ENCODE measurements at places on chromosomes 6 and 20.

GRCh38 chr20:49570828-49571552 lies 3.1 kb upstream of the PTGIS start:
- DNase-seq: no peak

DNA sequence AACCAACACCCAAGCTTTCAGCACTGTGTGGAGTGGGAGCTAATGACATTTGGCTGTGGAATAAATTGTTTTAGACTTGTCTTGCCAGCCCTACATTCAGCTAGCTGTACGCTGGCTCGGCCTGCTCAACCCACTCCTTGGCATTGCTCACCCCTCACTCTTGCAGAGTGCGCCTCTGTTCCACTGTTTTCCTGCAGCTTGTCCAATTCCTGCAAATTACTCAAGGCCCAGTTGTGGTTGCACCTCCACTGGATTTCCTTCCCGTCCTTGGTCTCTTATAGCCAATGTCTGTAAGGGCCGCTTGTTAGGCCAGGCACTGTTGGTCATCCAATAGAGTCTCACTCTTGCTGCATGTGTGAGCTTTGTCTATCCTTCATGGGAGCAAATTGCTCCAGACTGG lies 289.2 kb upstream of the RNF24 start:
- no peak for DNase-seq

- no peak for DNase-seq
These were observed 610.4 kb upstream of the IMPG1 start for GRCh38 chr6:76682842-76683241.

GRCh38 chr6:43455531-43456428 lies at the start of gene DLK2:
DLK2 (minus strand) TSS chr6:43455548; CDS start chr6:43454825, 723 bp downstream.
- DNase-seq: peak; percentile 39

GRCh38 chr6:118985123-118985830 lies 50.3 kb upstream of the MCM9 start:
- DNase-seq: no peak

GRCh38 chr20:15370370-15370769 lies 1033.0 kb upstream of the FLRT3 start:
- no peak for DNase-seq

- DNase-seq: no peak
These were observed 132.3 kb upstream of the SULF2 start for GRCh38 chr20:47917549-47918070.

DNA sequence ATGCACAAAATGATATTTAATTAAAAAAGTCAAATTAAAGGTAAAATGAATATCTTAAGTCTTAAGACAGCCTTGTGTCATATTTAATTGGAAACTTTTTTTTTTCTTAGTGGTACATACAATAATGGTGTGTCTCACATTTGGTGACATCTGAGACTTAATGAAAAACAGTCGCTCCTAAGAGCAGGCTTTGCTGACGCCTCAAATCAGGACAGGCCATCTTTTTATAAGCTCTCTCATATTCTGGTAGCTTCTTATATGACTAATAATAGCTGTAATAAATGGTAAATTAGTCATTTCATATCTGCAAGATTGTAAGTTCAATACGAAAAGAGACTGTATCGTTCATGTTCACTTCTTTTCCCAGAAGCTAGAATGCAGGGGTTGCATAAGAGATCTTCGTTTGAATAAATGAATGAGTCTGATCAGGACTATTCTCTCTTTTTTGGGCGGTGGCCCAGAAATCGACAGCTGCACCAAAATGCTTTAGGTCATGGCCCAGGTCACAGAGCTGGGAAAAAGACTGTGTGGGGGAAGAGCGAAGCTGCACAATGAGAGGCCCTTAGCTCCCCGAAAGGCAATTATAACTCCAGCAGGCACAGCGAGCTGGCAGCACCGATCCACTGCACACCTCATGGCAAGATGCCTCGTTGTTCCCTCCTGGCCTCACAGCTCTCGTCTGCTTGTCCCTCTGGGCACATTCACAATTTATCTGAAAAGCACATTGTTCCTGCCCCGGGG lies 69.4 kb downstream of the NRN1 start:
- DNase-seq: no peak

DNA sequence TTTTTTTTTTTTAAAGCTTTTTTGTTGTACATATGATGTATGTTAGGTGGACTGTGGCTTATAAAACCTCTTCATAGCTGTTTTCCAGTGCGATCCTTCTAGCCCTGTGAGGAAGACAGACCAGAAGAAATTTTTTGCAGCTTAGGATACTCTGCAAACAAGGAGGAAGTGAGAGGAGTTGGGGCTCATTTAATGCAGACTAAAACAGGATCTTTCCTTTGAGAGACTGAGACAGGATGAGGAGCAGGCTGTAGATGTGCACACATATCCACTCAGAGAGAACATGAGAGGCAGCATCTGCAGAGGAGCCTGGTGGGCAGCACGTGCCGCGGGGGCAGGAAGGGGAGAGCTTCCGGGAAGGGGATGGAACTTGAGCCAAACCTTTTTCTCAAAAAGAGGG lies 45.7 kb downstream of the PPARD start:
- no peak for DNase-seq

DNA sequence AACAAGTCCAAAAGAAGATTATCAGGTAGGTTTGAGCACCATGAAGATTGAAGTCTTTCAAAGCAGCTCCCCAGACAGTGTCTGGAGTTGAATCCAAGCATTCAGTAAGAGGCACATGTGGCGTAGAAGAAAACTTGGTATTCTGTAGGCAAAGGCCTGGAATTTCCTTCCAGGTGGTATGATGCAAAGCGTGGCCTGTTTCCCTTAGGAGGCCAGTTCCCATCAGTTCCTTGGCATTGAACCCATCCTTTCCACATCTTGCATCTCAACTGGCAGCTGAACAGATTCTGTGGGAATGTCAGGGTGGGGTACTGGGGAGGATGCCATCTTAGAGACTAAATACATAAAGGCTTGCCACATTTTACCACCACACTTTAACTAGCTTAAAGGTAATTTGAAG lies 516.0 kb downstream of the BTBD3 start:
- no peak for DNase-seq

GRCh38 chr6:135424385-135424784 lies 73.2 kb downstream of the AHI1 start:
- no peak for DNase-seq

DNA sequence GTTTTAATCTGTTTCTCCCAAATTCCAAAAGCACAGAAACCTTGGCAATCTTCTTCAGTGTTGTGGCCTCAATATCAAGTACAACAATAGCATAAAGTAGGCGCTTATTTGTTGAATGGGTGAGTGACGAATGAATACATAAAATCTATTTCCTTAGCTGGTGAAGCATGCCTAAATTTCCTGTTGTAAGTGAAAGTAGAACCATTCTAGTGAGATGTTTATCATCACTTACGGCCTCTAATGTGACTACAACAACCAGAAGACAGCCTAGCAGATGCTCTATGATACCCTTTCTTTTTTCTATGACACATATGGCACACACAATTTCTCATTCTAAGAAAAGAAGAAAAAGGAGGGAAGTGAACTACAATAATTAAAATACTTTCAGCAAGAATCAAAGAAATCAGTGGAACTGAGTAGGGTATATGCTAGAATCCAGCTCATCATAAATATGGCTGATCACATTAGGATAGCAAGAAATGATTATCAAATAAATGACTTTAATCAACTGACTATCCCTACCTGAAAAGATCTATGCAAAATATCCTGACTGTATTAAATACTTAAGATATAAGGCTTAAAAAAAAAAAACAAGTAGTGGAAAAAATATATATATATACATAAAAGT lies 67.4 kb downstream of the BTBD9 start:
- no peak for DNase-seq

Measured in activated T-cell treated with anti-CD3 and anti-CD28 coated beads for 48 hours (primary cell).